ENCODE measurements at places on chromosomes 13 and 19.

DNA sequence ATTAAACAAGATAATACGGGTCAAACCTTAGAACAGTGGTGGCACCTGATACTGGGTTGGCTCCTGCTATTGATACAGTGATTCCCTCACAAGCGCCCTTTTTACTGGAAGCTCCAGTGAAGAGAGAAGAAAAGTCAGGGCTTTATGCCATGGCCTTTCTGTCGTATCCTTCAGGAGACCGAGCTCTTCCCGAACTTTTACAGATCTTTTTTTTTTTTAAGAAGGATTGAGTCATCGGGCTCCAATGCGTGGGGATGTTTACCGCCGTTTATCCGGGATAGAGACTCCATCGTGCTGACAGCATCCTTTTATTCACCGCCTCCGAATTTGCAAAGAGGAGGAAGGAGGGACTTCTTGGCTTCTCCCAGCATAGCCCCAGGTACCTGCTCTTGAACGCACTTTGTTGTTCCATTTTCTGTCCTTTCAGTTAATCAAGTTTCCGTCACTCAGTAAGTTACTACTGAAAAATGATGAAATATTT, 574 bp downstream of the ZNF227 start:
- no peak for DNase-seq

DNA sequence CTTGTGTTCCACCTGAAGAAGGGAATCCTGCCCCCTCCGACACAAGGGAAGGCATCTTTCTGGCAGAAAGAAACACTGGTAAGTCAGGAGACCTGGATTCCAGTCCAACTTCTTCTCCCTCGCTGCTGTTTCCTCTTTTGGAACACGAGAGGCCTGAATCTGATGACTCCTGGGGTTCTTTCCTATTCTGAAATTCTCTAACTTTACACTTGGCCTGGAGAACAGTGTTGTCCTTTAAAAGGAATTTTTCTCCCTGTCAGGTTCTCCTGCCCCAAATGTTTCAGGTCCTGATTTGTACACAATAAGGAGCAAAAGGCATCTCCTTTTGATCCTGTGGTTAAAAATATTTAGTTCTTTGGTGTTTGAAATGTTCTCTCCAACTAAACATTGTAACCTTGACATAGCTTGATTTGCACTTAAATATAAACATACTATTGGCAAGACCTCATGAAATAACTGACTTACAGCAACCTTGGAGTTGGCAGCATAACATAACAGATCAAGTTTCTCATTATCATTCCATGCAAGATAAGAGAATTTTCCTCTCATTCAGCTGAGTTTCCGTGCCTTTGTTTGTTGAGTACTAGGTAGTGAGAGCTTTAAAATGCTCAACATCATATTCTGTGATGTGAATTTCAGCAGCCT, 244.8 kb downstream of the COG6 start:
- DNase-seq = no peak

DNA sequence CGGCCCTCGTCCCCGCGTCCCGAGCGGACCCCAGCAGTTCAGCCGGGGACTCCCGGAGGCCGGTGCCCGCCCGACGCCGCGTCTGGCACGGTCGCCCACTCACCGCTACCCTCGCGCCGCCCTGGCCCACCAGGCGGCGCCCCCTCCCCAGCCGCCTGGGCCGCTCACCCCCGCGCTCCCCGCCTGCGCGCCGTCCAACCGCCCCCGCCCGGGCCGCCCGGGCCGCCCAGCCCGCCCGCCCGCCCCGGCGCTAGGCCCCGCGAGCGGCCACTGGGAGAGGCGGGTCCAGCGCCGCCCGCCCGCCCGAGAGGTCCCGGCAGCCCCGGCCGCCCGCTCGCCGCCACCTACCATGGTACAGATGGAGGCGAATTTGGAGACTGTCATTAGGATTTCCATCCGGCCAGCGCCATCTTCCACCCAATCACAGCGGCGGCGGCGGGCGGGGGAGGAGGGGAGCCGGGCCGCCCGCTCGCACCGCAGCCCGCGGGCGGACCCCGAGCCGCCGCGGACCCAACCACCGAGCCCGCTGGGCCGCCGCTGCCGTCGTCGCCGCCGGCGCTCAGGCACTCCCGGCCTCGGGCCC, at the start of gene USP12:
Gene USP12 (minus strand): TSS at position 568 of the 583 bp plus-strand sequence. CDS start 172 bp downstream, at position 396.
- DNase-seq = no peak

GRCh38 chr19:6476155-6476895, 5.3 kb downstream of the DENND1C start:
- no peak for DNase-seq

GRCh38 chr19:38411041-38411712, 8.3 kb downstream of the FAM98C start:
- no peak for DNase-seq

DNA sequence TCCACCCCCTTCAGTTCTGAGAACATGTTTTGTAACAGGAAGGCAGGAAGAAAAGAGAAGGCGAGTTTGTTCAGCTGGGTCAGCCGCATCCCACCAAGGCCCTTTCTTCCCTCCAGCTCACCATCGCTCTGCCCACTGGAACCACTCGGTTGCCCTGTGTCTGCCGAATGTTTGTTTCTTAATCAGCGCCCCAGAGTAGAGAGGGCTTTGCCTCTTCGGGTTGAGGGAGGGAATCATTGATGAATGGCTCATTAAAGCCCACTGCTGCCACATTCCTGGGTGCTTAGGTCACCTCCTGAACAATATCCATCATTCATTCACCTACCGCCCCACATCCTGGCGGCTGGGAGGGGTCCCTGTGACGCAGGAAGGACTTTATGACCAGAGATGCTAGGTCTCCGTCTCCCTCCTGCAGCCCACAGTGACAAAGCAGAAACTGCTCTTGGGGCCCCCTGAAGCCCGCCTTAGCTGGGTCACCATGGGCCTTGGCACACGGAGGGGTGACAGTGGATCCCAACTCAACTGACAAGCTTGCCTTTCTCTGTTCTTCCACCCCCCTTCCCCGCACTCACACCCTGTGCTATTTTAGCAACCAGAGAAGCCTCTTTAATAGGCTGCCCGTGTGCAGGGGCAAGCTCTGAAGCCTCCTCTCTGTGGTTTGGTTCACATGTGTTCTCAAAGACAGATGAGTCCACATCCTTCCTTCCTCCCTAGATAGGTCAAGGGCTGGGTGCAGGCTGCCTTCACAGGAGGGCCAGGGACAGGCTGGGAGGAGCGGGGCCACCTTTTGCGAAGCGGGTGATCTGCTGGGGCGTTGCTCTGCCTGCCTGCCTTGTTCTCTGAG, 46.2 kb downstream of the ACTN4 start:
- DNase-seq = no peak

Measured in GOT3 (cell line).